Foreskin fibroblast (primary cell): ENCODE measurements at places on chromosomes 5 and 9.

DNA sequence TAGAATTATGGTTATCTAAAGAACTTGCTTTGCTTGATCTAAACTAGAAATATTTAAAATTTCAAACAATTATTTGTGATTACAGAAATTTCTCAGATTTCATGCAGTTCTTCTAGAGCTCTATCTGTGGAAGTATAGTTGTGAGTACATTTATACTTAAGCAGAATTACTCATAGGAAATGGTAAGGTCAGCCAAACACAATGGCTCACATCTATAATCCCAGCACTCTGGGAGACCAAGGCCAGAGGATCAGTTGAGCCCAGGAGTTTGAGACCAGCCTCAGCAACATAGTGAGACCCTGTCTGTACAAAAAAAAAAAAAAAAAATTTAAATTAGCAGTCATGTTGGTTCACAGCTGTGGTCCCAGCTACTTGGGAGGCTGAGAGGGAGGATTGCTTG is 71.0 kb downstream of the INVS start:
- DNase-seq = peak; percentile 26

- peak; percentile 32 for DNase-seq
These were observed 77.8 kb upstream of the SHISAL2B start for GRCh38 chr5:64612344-64612961.

DNA sequence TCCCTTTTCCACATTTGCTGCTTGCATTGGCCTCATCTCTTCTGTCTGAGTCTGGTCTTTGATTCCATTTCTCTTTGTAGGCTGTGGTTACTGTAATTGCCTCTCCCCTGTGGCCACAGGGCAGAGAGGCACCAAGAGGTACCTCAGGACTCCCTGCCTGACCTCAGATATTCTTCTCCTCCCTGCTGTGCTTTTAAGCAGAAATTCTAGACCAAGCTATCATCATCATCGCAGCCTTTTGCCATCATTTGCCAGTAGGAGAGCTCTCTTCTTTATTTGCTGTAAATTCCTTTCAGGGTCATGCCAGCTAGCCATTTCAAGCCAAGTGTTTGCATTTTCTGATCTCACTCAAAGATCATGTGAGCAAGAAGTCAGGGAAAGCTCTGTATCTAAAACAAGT is 369.6 kb downstream of the ICE1 start:
- DNase-seq = no peak

DNA sequence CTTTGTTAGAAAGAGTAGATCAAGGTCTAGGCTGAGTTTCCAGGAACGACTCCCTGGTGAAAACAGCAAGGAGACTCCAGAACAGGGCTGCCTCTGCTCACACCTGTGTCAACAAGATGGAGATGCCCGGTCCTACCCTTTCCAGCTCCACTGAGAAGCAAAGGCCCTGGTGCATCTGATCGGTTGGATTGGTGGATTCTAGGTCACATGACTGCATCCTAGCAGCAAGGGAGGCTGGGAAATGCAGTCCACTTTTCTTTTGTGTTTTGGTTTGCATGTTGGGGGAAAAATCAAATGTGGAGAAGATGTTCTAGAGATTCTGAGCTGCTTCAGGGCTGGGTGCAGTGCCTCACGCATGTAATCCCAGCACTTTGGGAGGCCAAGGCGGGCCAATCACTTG is 82.0 kb upstream of the TRIO start:
- DNase-seq = no peak

GRCh38 chr5:117999939-118000549 is 988.3 kb downstream of the DTWD2 start:
- no peak for DNase-seq

- DNase-seq = no peak
These were observed 28.0 kb upstream of the TOMM5 start for GRCh38 chr9:37620396-37620795.
